CD4-positive, alpha-beta T cell treated with Interleukin-21 for 1 hour (primary cell): ENCODE measurements at places on chromosomes 13 and 19.
A peak's percentile ranks its signal among the peaks of the same experiment; 100 is the strongest.

GRCh38 chr13:20377720-20378119, 145.6 kb upstream of the GJB6 start:
- DNase-seq = no peak

GRCh38 chr13:108708921-108709320, 79.5 kb downstream of the MYO16 start:
- DNase-seq = no peak

DNA sequence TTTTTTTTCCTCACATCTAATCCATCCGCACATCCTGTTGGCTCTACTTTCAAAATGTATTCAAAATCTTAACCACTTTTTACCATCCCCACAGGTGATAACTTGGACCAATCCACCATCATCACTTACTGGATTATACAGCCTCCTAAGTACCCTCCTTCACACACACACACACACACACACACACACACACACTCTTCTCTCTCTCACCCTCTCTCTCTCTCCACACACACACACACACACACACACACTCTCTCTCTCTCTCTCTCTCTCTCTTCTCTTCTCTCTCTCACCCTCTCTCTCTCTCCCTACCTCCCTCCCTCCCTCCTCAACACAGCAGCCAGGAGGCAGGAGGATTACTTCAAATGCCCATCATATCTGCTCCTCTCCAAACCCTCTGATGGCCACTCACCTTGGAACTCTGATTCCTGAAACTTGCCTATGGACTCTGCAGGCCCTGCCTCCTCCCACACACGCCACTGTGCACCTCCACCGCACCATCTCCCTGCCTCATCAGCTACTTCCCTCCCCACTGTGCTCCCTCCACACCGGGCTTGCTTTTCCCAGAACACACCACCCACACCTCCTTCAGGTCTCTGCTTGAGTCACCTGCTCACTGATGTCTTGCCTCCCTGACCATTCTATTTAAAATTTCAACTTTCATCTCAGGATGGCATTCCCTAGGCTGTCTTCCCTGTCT, 39.7 kb downstream of the RCBTB2 start:
- peak; percentile 69 for DNase-seq

GRCh38 chr13:36959456-36960116, 39.5 kb upstream of the SMAD9 start:
- no peak for DNase-seq

GRCh38 chr19:1102407-1103131, 1.2 kb upstream of the GPX4 start:
- DNase-seq = peak; percentile 52

GRCh38 chr19:47720669-47721422, 7.6 kb downstream of the EHD2 start:
- DNase-seq = no peak

GRCh38 chr13:75151081-75151643, 330.8 kb downstream of the TBC1D4 start:
- no peak for DNase-seq
